ENCODE measurements at places on chromosomes 7 and 10. TPM values are rescaled to one million over a fixed set of nuclear protein-coding genes. Genes with fewer than 3 reads are reported as not detected.

ODAD2 gene
- 1.8 TPM for total RNA-seq

FAM13C gene
- 4.1 TPM for total RNA-seq

DNA sequence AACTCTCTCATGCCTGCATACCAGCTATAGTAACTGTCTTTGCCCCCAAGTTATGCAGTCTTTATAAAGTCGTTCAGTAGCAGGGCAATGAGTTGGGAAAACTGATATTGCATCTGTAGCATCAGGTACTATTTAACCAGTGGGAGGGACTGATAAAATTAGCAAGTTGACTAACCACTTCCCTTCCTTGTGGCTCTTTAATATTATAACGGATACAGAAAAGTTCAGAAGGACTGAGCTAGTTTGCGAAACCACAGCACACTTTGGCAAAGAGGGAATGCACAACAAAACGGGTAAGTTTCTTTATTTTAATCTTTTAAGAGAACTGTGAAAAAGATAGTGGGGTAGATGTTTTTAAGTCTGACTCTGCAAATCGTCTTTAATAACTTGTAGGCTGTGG lies 205.3 kb upstream of the HDAC9 start:
- no peak for DNase-seq
- no peak overlapping the region for H3K27ac ChIP-seq
- no peak overlapping the region for H3K4me3 ChIP-seq
- H3K27me3 ChIP-seq, result no peaks in the 10 kb centered on the region

GRCh38 chr10:29773675-29774091 lies 138.9 kb upstream of the SVIL start:
- H3K4me1 ChIP-seq, result no peaks in the 10 kb centered on the region
- no peak for DNase-seq
- H3K36me3 ChIP-seq, result no peaks in the 10 kb centered on the region
- H3K27ac ChIP-seq, result no peak overlapping the region
- no peaks in the 10 kb centered on the region for H3K27me3 ChIP-seq

- no peaks in the 10 kb centered on the region for H3K4me1 ChIP-seq
- no peaks in the 10 kb centered on the region for H3K36me3 ChIP-seq
- no peaks in the 10 kb centered on the region for H3K27me3 ChIP-seq
- no peak for DNase-seq
- H3K4me3 ChIP-seq, result no peak overlapping the region
- no peak overlapping the region for H3K27ac ChIP-seq
Measured at GRCh38 chr7:111089822-111090426, 1.0 kb upstream of the LRRN3 start.
